ENCODE measurements at places on chromosomes 5 and 9.

DNA sequence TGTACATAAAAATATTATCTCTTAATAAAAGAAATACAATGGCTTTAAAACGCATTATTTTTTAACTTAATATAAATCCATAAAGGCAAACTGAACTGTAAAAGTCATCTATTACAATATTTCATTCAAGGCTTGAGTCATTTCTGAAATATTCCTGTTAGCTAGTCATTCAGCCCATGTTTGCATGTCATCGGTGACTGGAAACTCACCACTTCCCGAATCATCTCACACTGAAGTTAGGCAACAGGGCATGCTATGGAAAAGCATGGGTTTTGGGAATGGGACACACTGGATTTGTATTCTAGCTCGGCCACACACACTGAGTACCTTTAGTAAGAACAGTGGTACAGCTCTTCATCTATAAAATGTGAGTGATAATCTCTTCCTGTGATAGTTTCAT lies 691.1 kb upstream of the C9orf72 start:
- no peak for DNase-seq

DNA sequence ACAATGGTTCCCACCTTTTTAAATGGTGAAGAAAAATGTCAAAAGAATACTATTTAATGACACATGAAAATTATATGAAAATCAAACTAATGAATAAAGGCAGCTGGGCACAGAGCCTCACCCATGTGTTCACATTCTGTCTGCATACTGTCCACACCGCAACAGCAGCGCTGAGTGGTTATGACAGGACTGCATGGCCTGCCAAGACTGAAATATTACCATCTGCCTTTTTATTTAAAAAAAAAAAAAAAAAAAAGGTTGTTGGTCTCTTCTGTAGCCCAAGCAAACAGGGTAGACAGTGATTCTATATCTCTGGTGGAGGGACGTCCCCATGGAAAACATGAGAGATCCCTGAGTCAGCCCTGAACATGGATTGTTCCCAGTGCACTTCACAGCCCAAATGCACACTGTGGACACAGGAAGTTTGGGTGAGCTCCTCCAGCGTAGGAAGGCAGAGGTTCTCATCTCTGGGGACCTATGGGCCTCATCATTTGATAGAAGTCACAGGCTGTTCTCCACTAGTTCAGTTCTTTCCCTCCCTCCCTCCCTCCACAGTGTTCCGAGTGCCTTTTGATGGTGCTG lies 44.9 kb upstream of the SHC3 start:
- no peak for DNase-seq

DNA sequence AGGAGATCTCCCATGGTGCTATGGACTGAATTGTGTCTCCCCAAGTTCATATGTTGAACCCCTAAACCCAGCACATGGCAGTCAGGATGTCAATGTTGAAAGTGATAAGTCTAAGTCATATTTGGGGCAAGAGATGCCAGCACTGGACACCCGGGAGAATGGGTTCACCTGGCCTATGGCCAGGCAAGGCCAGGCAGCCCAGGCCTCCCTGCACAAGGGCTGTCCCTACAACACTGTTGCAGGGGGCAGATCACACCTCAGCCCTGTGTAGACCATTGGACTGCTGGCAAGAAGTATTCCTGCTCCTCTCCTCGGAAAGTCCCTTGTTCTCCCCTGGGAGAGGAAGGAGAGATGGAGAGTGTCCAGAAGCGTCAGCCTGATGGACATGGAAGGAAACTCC lies 240.5 kb downstream of the GADD45G start:
- no peak for DNase-seq

DNA sequence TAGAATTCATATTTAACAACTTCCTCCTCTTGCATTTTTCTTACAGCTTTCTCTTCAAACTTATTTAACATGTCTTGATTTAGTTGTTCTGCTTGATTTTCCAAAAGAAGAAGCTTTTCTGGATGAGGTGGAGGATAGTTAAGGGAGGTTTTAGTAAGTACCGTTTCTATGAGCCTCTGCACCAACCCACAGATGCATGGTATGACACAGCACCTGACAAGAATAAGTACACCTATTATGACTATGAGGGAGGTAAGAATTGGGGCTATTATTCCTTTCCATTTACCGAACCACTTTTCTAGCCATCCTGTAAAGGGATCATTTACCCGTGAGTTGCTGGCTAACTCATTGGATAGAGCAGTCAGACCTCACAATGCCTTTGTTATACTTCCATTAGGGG lies 2.5 kb upstream of the HMGCS1 start:
- no peak for DNase-seq

DNA sequence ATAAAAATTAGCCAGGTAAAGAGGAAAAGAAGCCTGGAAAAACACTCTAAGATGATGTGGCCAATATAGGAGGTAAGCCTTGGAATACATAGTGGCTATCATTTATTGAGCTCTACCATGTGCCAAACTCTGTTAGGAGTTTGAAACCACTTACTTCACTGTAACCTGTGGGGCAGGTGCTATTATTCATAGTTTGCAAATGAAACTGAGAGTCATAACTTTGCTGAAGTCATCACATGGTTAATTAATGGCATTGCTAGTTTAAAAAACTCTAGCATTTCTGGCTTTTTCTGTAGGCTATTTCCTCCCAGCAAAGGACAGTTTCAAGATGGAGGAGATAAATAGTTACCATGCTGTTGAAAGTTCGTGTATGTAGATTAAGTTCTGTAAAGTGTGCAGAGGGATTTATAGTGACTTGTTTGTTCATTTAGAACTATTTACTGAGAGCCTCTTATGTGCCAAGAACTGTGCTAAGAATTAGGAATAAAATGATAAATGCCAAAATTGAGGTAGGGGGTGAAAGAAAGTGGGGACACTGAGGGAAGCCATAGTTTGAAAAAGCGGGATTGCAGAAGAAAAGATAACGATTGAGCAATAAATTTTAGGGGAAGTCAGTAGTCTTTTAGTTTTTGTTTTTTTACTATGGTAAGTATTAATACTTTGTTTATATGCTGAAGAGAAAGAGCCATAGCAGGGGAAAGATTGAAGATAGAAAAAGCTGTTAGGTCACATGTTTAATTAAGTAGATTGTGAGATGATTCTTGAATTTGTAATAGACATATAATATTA lies 57.2 kb downstream of the WDR70 start:
- DNase-seq, result no peak

DNA sequence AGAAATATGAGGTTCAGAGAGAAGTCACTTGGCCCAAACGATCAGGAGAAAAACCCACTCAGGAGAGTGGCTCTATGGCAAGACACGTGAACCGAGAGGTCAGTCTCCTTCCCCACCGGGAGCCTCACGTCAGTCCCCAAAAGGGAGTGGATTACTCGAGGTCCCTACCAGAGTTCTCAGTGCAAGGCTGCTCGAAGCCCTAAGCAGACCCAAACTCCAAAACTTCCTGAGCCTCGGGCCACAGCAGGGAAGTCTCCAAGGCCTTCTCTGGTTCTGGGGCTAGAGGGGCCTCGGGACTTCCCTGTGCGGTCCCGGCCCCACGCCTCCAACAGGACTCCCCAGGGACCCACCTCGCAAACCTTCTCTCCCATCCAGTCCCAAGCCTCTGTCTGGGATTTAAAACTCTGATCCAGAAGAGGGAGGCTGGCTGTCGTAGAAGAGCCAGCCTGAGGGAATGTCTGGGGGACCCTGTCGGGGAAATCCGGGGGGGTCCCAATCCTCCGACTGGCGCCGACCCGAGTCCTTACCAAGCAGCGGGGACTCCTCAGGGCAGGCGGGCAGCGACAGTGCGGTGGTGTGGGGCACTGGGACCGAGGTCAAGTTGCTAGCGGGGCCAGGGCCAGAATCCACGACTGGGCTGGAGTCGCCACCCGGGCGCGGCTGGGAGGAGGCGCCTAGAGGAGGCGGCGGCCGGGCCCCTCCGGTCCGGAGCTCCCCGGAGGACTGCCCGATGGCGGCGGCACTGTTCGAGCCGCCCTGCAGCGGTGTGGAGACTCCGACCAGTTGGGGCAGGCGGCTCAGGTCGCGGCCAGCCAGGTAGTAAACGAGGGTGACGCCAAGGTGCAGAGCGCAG lies 679 bp downstream of the B4GALT1 start:
- no peak for DNase-seq

DNA sequence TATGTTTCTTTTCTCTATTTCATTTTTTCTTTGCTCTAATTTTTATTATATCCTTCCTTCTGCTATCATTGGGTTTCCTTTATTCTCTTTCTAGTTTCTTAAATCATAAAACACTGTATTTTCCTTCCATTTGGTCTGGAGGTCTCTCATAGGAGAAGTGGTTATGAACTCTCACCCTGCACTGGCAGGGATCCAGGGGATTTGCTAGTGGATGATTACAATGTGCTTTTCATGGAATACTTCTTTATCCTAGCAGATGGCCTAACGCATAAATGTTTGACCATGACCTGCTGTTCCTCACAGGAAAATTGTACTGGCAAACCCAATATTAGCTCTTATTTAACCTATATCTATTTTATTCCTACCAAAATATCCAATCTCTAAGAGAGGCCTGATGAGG lies 31.5 kb upstream of the SGCD start:
- no peak for DNase-seq

DNA sequence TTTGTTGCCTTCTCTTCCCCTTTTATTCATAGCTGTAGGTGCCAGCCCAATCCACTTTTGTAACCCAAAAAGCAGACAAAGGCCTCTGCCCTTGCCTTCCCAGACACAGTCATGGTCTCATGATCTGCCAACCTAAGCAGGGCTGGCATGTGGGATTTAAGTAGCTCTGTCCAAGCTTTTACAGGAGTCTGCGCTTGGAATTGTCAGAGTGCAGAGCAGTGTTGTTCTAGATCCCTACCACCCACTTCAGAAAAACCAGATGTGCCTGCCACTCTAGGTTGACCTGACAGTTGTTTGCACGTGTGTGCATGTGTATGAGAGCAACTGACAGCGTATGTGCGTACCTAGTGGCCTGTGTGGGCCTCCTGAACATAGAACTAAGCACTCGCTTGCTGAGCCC lies 87.8 kb upstream of the SPRY4 start:
- DNase-seq, result no peak

- no peak for DNase-seq
These were observed 125.4 kb downstream of the ADAMTS6 start for GRCh38 chr5:65356274-65356673.

- DNase-seq, result no peak
These were observed 15.5 kb upstream of the CCNJL start for GRCh38 chr5:160327818-160328217.

DNA sequence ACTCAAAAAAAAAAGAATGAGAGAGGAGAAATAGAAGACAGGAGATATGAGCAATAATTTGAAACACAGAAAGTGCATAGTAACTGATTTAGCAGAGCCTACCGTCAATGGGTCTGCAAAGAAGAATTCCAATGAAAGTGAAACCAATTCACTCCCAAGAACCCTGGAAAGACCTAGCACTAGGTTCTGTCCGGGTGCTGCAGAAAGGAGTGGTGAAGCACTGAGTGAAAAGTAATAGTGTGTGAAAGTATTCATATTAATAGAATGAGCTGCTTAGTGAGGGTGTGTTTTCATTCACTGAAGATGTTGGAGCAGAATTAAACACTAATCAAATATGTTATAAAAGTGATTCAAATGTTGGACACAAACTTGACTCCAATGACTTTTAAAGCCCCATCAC lies 51.3 kb upstream of the SLC30A5 start:
- no peak for DNase-seq

GRCh38 chr9:133889584-133890301 lies 102.4 kb downstream of the VAV2 start:
- DNase-seq, result no peak

DNA sequence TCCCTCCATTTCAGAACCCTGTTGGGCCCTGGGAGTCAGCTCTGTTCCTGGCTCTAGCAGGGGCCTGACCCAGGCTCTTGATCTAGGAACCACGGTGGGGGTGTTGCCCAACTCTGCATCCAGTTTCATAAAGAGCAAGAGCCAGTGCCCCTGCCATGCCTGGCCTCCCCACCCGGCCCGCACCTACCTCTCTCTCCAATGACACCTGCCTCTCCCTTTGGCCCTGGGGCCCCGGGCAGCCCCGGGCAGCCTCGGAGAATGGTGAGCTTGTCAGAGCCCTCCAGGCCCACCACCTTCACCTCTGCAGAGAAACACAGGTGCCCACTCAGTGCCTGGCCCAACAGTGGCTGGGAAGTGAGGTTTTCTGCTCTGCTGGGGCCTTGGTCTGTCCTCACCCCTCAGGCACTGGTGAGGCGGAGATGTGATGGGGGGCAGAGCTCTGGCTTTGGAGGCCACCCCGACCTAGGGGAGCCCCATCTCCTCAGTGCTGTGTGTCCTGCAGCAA lies 1.5 kb downstream of the FCN1 start:
- no peak for DNase-seq

- no peak for DNase-seq
These were observed 16.8 kb downstream of the SIL1 start for GRCh38 chr5:139181322-139181730.

- no peak for DNase-seq
These were observed 25.2 kb upstream of the GLRA1 start for GRCh38 chr5:151949701-151950308.

GRCh38 chr5:149851211-149851610 lies 93.4 kb downstream of the PDE6A start:
- DNase-seq, result no peak

- DNase-seq, result no peak
These were observed 201.1 kb upstream of the CHD1 start for GRCh38 chr5:99129768-99130501.

DNA sequence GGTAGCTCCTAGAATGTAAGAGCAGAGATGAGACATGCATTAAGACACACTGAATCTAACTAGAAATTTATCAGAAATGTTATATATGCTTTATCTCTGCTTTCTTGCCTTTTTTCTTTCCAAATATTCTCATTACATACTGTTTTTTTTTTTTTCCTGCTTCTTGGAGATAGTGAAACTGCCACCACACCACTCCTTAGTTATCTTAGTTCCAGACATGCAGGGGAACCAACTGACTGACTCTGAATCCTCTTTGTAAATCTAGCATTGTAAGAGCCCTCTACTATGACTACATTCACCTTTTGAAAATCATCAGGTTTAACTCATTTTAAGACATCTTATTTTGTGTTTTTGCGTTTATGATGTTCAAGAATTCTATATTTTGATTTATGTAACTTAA lies 181.3 kb upstream of the ST8SIA4 start:
- DNase-seq, result no peak

DNA sequence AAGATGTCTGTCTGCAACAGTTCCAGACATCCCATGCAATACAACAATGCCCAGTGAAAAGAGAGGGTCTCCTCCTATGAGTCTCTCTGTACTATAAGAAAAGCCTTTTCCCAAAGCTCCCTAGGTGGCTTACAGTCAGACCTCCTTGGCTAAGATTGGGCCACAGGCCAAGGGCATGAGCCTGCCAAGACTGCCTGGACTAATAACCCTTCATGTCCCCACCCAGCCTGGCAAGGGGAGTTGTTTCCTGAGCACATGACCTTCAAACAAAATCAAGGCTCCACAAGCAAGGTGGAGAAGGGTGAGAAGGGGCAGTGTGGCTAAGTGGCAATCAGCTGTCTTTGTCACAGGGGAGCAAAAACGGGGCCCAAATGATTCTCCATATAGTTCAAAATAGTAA lies 75.6 kb upstream of the ZSWIM6 start:
- no peak for DNase-seq

- no peak for DNase-seq
These were observed 147.5 kb upstream of the RUSC2 start for GRCh38 chr9:35342221-35342958.

GRCh38 chr9:7216004-7216841 lies 458.4 kb downstream of the KDM4C start:
- DNase-seq, result no peak

All from bone marrow (tissue), 2 donors.